ENCODE measurements at places on chromosomes 16 and 17.

- DNase-seq, result no peak
Measured at GRCh38 chr16:60279061-60279665, 1545.0 kb upstream of the GOT2 start.

DNA sequence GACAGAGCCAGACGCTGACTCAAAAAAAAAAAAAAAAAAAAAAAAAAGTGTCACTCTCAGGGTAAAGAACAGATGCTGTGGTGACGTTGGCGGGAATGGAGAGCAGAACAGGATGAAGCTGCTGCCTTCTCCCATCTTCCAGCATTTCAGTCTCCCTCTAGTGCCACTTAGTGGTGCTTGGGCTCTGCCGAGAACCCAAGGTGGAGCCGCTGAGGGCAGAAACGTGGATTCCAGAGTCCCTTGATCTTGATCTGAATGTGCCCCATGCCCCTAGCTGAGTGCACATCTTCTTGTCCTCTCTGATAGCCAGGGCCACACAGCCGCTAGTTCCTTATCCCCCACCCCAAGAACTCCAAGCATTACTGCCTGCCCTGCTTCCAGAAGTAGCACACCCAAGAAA, 43.2 kb upstream of the FA2H start:
- DNase-seq, result no peak

DNA sequence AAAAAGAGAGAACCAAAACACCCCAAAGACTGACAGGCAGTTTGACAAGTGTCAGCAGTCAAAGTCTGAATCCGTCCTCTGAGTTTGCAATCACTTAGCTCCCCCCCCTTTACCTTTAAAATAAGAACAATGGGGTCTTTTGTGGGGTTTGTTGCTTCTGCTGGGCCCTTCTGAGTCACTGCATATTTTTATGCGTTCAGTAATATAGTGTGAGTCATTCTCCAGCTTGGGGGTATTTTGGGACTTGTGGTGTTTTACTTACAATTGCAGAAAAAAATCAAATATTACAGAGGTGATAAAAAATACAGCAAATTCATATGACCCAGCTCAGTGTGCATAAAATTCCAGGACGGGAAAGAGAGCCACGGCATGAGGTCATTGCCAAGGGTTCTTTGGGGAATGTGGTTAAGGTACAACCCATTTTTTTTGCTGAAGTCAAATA, 120.1 kb downstream of the CYLD start:
- DNase-seq, result no peak

- no peak for DNase-seq
Measured at GRCh38 chr17:20092973-20093626, 83.9 kb downstream of the SPECC1 start.

GRCh38 chr16:58379736-58380135, 12.5 kb upstream of the GINS3 start:
- DNase-seq, result no peak

DNA sequence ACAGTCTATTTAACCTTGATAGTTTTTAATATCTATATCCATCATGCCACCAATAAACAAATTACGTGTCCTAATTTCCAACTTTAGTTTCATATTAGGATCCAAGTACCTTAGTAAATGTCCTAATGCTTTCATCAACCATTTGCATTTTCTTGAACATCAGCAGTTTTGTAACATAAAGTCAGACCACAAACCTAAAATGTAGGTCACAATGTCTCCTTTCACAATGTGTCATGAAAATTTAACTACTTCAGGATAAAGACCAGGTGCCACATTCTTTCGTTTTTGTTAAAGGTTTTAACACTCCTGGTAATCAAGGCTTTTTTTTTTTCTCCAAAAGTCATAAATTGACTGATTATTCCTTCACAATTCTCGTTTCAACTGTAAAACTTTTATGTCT, 310.7 kb upstream of the PMFBP1 start:
- DNase-seq, result no peak

DNA sequence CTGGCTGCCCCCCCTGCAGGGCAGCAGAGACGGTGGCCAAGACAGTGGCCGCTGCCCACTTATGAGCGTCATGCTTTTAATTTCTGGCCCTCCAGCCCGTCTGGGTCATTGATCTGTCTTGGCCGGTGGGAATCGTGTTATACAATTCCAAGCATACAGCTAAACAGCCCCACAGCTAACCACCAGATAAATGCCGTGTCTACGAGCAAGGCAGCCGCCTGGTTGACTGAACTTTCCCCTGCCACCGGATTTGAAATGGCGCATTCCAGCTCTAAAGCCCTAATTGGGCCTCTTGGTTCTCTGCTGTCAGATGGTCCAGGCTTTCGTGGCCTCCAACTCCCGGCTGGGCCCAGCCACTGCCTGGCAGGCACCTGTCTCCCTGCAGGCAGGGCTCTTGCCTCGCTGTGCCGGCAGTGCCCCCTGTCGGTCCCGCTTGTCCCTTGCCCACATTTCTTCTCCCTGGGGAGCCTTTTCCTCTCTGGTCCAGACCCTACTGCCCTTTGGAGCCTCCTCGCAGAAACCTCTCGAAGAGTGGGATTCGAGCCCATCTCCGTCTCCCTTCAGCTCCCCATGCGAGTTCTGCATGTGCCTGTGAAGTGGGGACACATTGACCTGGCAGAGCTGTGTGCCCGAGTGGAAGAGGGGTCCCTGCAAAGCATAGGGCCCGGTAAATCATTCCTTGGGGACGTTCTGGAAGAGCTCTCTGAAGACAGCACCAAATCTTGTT, 1.8 kb upstream of the RBFOX3 start:
- DNase-seq, result peak; percentile 40

- no peak for DNase-seq
Measured at GRCh38 chr16:56858374-56858773, 6.6 kb upstream of the SLC12A3 start.

DNA sequence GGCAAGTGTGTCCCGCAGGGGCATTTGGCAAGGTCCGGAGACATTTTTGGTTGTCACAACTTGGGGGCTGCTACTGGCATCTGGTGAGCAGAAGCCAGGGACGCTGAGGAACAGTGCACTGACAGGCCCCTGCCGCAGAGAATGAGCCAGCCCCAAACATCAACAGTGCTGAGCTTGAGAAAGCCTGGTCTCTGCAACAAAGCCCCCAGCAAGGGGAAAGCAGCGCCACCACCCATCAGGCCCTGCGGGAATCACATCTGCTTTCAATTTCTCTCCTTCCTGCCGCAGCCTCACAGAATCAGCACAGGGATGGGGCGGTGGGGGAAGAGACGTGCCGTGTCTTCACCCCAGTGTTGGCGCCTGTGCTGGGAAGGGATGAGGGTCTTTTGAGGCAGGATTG, 14.8 kb upstream of the PRPSAP1 start:
- no peak for DNase-seq

GRCh38 chr17:27601069-27601974, 29.7 kb upstream of the LGALS9 start:
- DNase-seq, result peak; percentile 59

DNA sequence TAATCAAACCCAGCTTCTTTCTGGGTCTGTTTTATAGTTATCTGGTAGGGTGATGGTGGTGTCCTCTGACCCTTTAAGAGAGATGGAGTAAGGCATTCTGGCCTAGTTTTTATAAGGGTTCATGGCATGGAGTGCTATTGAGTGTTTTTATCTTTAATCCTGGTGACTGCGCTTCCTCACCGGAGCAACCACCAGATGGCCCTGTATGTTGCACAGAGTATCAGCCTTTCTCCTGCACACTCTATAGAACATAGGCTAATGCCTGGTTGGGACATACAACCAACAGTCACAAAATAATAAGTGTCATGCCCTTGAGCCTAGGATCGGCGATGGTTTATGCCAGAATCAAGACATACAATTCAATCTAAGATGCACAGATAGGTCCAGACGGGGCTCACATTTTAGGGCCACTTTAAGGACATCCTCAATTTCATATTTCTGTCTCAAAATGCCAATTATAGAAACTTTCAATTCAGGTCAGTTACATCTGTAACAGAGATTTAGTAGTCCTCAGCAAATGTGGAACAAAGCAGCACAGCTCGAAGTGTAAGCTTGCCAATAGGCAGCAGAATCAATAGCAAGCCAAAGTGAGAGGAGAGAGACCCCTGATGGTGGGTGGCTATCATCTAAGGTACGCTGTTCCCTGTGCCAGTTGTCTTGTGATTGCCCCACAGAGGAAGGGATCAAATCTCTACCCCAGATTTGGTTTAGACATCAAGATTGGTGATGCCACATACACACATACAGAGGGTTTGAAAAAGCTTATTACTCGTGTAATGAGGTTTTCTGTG, 37.2 kb upstream of the HOXB9 start:
- no peak for DNase-seq

- no peak for DNase-seq
Measured at GRCh38 chr16:20865420-20866131, 34.6 kb downstream of the DCUN1D3 start.

- no peak for DNase-seq
Measured at GRCh38 chr17:70613681-70614080, 444.3 kb downstream of the KCNJ2 start.

GRCh38 chr17:63927464-63928171, 4.5 kb downstream of the CD79B start:
- DNase-seq, result no peak

- no peak for DNase-seq
Measured at GRCh38 chr16:57069053-57069452, 23.3 kb upstream of the CPNE2 start.

DNA sequence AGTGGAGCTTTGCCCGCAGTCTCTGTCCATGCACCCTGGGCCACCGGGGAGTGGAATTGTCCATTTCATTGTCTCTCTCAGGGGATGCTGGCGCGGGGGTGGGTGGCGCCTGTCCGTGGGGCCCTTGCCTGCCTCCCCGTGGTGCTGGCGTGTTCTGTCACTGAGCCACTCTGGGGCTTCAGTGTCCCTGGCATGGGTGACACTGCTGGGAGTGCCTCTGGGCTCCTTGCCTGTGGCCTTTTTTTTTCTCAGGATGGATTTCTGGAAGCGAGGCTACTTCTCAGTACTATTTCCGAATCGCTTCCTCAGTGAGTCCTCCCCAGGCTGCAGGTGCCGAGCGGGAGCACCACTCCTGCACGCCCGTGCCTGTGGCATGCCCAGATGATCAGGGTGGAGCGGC, 55.0 kb downstream of the PDPK1 start:
- DNase-seq, result no peak

DNA sequence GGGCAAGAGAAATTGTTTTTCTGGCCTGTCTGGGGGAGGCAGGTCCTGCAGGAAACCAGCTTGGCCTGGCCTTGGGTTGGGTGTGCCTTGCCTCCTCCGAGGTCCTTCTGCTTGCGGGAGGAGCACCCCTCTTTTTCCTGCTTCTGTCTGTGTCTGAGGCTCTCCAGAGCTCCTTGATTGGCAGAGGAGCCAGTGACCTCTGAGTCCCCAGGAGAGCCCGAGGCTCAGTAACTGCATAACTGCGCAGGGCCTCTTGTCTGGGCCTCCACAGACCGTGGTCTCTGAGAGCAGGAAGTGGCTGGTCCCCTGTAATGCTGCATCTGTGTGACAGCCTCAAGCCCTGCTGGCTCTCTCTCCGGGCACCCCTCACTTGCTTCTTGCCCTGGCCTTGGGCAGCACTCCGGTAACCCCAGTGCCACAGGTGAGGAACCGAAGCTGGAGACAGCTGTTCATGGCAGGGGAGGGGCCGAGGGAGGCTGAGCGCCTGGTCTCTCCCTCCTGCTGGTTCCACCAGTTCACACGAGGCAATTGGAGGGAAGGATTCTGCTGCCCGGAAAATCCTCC, 1.6 kb downstream of the CAPN15 start:
- no peak for DNase-seq

DNA sequence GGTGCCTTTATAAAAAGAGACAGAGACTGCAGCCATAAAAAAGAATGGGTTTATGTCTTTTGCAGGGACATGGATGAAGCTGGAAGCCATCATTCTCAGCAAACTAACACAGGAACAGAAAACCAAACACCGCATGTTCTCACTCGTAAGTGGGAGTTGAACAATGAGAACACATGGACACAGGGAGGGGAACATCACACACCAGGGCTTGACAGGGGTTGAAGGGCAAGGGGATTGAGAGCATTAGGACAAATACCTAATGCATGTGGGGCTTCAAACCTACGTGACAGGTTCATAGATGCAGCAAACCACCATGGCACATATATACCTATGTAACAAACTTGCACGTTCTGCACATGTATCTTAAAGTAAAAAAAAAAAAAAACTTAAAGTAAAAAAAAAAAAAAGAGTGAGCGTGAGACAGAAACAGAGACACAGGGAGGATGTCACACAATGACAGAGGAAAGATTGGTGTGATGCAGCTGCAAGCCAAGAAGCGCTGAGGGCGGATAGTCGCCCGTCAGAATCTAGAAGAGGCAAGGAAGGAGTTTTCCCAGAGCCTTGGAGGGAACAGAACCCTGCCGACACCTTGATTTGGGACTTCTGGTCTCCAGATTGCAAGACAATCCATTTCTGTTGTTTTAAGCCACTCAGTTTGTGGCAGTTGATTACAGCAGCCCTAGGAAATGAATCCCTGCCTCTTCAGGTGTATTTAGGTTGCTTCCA, 27.4 kb upstream of the TNS4 start:
- DNase-seq, result no peak

DNA sequence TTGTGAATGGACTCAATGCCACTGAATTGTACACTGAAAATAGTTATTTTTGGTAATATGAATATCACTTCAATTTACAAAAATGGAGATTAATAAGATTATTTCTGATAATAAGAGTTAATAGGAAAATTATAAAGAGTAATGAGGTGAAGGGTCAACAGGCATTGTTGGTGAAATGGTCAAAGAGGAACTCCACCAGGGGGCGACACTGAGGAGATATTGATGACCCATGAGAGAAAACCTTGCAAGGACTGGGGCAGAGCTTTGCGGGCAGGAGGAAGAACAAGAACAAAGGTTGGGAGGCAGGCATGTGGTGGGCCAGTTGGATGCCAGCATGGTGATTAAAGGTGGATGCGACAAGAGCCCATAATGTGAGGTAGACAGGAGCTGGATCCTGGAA, 74.0 kb upstream of the XYLT1 start:
- no peak for DNase-seq

DNA sequence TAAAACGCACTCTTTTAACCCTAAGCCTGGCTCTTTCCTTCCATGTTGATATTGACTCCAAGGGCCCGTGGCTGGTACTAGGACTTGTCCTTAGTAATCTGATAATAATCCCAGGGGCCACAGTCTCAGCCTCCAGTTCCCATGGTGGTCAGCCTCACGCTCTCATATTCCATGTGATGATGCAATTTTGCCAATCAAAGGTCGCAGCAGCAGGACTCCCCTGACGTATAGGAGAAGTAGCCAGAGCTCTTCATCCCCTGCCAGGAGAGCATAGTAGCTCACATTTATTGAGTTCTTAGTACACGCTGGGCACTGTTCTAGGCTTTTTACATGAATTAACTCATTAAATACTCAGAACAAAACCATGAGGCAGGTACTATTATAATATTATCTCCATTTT, 42.4 kb downstream of the CD300LF start:
- DNase-seq, result no peak

- no peak for DNase-seq
Measured at GRCh38 chr16:17259751-17260270, 210.9 kb downstream of the XYLT1 start.

DNA sequence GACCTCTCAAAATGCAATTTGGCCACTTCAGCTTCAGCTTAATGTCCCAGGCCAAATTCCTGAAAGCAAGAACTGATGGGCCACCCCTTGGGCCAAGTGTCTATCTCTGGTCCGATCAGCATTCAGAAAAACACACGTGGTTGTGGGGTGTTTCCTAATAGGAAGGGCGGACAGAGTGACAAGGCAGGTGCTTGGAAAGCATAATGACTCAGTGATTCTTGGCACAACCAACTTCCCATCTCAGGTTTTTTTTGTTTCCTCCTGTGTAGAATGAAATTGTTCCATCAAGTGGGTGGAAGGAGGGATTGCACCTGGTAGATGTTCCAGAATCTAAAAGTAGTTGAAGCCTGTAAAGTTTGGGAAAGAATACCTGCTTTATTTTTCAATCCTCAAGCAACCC, 155.6 kb downstream of the HS3ST2 start:
- DNase-seq, result no peak
